ENCODE measurements at places on chromosomes 12 and 14. TPM values are rescaled to one million over a fixed set of nuclear protein-coding genes. Genes with fewer than 3 reads are reported as not detected.

Gene CLEC2A
- not detected for polyA plus RNA-seq

- DNase-seq: no peak
Observed at GRCh38 chr14:52888839-52889838, 61.7 kb downstream of the FERMT2 start.

DNA sequence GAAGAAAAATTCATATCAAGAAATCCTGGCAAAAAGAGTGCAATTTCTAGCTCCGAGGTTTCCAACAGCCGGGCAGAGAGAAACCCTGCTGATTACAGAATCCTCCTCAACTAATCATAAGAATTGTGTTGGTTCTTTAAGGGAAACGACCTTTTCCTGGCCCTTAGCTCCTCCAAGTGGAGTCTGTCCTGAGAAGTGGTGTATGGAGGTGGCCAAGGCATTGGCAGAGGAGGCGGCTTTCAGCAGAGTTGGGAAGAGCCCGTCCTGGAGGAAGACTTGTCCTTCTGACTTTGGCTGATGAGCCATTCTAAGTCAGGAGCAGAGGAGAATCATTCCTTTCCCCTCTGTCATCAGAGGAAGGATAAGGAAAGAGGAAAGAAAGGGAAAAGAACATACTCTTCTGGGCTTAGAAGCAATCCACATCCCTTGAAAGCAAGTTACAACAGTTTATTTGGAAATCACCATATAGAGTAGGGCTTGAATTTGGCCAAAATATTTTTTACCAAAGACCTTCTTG is 46.5 kb upstream of the PTCSC3 start:
- DNase-seq: peak; percentile 22

DNA sequence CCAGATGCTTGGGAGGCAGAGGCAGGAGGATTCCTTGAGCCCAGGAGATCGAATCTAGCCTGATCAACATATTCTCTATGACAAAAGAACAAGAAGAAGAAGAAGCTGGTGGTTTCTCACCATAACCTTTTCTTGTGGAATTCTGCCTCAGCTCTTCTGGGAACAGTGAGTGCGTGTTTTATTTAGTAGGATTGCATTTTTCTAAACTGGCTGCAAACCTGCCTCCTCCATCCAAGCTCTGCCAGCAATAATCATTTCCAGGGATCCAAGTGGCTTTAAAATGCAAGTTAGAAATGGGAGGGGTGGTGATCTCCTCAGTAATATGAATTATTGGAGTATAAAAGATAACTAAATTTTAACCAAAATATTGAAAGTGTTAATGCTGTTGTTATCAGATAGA is 46.1 kb upstream of the MMP17 start:
- DNase-seq: no peak

DNA sequence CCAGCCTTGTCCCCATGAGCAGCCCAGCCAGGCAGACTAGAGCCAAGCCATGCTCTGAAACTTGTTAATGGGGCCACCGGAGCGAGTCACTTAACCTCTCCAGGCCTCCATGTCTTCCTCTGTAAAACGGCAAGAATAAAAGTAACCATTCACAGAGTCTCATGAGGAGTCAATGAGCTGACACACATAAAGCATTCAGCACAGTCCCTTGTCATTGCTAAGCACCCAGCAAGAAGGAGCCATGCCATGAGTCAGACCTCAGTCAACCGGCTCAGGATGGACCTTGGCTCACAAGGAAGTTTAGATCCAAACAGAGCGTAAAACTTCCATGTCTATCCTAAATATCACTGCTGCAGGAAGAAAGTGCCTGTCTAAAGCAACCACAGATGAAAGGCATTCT is 10.6 kb downstream of the FICD start:
- DNase-seq: peak; percentile 86

DNA sequence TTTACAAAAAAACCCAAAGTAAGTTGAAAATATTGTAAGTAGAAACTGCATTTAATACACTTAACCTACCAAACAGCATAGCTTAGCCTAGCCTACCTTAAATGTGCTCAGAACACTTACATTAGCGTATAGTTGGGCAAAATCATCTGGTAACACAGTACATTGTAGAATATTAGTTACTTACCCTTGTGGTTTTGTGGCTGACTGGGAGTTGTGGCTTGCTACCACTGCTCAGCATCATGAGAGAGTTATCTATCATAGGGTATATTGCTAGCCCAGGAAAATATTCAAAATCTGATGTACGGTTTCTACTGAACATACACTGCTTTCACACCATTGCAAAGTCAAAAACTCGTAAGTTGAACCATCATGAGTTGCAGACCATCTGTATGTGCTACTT is 141.7 kb upstream of the GARIN6 start:
- no peak for DNase-seq

DNA sequence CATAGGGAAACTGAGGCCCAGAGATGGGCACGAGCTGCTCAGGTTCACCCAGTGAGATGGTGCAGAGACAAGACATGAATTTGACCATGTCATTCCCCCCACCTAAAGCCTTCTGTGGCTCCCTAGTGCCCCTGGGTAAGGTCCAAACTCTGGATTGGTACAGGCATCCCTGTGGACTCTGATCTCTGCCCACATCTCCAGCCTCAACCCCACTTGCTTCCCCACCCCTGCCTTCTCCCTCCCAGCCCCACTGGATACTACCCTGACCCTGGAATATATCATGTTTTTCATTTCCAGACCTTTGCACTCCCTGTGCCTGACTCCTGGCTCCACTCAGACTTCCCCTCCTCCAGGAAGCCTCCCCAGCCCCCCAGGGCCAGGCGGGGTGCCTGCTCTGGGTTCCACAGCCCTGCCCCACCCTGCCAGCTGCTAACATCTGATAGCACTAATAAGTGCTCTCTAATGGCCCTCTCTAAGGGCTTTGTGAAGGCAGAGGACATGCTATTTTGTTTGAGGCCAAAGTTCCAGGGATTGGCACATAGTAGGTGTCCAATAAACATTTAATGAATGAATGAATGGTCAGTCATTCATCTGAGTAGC is 1.1 kb upstream of the SDSL start:
- no peak for DNase-seq

DNA sequence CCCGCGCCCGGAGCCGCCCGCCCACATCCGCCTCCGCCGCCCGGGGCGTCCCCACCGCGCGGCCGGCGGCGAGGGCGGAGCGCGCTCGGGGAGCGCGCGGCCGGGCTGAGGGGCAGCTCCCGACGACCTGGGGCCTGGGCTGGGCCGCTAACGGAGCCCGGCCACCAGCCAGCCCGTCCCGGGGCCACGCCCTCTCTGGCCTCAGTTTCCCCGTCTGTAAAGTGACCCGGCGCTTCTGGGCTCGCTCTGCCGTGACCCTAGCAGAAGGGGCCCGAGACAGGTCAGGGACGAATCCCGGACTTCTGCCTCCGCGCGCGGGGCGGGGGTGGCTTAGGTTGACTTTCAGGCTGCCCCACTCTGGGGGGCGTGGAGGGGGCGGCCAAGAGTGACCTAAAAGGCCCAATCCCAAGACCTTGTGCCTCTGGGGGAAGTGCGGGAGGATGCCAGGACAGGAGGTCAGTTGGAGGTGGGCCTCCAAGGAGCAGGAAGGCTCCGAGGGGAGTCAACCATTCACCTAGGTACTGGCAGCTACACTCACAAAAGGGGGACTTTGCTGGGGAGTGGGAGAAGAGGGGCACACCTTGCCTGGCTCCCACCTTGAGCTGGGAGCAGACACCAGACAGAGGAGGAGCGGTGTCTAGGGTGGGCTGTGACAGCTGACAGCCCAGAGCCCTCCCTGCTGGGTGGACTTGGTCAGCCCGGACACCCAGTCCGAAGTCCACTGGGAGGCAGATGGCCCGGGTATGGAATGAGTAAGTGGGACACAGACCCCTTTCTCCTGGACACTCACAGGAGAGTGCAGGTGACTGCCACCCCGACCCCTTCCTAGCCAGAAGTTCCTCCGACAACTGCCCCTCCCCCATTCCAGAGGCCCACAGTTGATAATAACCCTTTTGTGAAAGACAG is 486 bp upstream of the AKT1 start:
- no peak for DNase-seq

GRCh38 chr14:28375295-28375694 is 391.3 kb upstream of the FOXG1 start:
- DNase-seq: no peak

Gene OTX2
- polyA plus RNA-seq: not detected

DNA sequence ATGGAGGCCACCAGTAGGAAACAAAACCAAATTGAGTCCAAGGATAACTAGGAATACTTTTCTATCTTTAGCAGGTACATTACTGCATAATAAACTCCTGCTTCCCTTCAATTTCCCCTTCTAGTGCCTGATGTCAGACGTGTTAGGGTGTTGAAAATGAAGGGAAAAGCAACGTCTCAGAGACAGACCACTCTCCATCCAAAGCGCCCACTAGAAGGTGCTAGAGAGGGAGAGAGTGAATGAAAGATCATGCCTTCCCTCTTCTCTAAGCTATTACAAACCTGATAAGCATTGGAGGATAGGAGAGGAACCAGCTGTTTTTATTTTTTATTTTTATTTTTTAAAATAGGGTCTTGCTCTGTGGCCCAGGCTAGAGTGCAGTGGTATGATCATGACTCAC is 64.1 kb downstream of the ZNF641 start:
- DNase-seq: no peak
